Anterior cingulate cortex (tissue), 58 donors: ENCODE measurements at places on chromosomes 1 and 21.

- no peak for DNase-seq
Observed at GRCh38 chr1:66069976-66070876, 277.5 kb downstream of the PDE4B start.

GRCh38 chr1:103527331-103527730 lies 1.8 kb downstream of the RNPC3 start:
- DNase-seq: no peak

GRCh38 chr1:206577626-206578025 lies 34.6 kb downstream of the EIF2D start:
- no peak for DNase-seq

- DNase-seq: no peak
Observed at GRCh38 chr1:108053270-108054013, 88.5 kb upstream of the VAV3 start.

DNA sequence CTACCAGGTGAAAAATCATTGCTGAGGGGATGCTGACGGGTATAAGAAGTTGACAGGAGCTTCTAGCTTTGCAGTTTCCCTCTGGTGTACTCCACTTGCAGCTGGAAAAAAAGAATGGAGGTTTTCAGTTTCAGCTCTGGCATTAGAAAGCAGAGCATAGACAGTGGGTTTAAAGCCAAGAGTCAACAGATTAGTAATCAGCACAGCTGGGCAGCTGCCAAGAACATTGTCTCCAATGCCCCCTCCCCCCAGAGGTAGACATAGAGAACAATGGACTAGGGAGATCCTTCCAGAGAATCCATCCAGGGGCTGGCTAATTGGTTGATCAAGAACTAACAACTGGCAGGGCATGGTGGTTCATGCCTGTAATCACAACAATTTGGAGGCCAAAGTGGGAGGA lies 10.1 kb upstream of the ZBTB8B start:
- DNase-seq: no peak

DNA sequence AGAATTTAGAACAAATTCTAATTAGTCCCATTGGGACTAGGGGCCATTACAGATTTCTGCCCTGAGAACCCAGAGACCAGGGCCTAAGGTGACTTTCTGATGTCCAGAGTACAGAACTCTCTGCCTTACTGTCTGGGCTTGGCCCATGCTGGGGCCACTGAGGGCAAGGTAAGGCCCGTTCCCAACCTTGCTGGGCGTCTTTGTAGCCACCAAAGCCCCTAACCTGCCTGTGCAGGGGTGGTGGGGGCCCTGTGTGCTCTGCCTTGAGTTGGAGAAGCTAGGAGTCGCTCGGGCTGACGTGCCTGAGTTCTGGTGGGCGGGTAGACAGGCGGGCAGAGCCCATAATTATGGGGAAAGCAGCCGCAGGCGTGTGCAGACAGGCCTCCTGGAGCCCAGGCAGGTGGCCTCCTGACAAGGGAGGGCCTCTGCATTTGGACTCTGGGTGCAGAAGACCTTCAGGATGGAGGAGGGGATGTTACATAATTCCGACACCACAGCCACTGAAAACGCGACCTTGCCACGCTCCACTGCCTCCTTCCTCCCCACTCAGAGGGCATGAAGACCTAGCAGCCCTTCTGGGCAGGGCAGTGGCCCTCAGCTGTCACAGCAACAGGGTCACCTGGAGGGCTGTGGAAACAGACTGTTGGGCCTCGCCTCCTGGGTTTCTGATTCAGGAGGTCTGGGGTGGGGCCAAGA lies 239.9 kb upstream of the TMEM51 start:
- DNase-seq: no peak

DNA sequence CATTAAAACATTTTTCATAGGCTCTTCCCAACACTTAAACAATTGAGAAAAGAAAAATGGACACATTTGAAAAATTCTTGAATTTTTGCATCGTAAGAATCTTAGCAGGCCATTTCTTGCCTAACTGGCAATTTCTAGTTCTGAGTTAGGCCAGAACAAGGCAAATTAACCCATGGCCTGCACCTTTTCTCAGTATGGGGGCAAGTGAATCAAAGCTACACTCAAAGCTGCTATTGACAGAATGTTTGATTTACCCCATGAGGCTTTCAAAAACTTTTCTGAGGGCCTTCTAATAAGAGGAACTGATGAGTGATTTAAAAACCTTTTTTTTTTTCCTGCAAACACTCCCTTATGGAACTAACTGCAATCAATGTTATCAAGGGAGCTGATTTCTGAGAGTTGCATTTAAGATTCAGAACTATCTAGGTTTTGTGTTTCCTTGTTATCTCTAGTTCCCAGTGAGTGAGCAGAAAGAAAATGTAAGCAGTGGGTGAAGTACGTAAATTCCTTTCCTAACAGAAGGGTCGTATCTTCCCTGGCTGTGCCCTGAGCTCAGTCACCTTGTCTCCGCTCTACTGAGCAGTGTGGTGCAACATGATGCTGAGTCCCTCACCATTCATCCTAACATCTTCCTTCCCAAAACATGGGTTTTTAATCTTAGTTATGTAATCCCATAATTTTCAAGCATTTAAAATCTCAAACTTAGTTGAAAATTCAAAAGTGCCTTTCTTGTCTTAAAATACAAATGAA lies 353.7 kb downstream of the DPYD start:
- no peak for DNase-seq

GRCh38 chr1:221644145-221644448 lies 97.8 kb downstream of the DUSP10 start:
- no peak for DNase-seq

GRCh38 chr1:92975551-92976232 lies 14.4 kb upstream of the DIPK1A start:
- no peak for DNase-seq

- no peak for DNase-seq
Observed at GRCh38 chr1:166122873-166123466, 43.8 kb downstream of the FAM78B start.

GRCh38 chr1:225250432-225250831 lies 177.4 kb downstream of the LBR start:
- DNase-seq: no peak

DNA sequence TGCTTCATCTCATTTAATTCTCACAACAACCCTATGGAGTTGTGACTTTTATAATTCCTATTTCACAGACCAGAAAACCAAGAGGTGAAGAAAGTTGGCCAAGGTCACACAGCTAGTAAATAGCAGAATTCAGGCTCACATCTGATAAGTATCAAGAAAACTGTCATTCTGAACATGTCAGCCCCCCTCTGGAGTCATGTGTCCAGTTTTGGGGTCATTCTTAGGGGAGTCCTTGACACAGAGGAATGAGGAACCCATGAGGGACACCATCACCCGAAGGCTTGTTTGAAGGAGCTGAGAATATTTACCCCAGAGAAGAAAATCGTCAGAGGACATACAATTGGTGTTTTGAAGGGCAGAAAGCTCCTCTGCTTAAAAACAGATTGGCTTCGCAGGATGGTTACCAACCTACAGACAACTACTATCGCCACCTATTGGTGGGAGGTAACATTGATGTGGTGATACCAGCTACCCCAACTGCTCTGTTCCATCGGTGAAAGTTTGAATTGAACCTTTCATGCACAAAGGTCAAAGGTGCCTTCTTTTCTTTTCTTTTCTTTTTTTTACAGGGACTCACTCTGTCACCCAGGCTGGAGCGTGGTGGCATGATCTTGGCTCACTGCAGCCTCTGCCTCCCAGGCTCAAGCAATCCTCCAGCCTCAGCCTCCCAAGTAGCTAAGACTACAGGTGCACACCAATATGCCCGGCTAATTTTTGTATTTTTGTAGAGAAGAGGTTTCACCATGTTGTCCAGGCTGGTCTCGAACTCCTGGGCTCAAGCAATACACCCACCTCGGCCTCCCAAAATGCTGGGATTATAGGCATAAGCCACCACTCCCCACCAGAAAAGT lies 31.3 kb downstream of the NCMAP start:
- DNase-seq: no peak

- DNase-seq: no peak
Observed at GRCh38 chr1:14650951-14651350, 52.5 kb downstream of the KAZN start.

DNA sequence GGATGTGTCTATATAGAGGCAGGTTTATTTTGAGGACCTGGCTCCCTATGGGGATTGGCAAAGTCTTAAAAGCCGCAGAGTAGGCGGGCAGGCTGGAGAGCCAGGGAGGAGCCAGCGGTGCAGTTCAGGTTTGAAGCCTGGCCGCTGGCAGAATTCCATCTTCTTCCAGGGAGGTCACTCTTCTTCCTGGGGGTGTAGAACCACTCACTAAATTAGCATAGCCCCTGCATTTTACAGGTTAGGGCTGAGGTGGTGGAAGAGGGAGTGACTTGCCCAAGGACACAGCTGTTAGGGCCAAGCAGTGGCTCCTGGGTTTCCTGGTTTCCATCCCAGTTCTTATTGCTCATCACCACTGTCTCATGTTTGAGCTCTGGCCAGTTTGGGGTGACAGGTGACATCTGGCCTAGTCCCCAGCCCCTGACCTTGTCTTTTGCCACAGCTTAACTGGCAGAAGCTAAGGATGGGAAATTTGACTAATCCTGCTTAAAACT lies 1.4 kb downstream of the PINK1 start:
- DNase-seq: peak; percentile 21

DNA sequence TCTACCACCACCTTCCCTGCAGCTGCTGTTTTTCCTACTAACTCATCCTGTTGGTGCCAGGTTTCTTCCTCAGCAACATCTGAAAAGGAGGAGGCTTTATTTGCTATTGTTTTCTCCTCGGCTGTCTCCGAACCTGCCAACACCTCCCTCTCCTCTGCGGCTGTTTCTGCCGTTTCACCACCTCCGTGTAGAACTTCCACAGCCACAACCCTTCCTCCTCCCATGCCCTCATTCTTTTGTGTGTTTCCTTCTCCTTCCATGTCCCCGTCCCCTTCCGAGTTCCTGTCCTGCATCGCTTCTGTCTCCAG lies 59.0 kb upstream of the LRRC53 start:
- no peak for DNase-seq

GRCh38 chr1:7315316-7315715 lies 455.8 kb upstream of the VAMP3 start:
- DNase-seq: no peak

GRCh38 chr1:52674497-52675384 lies 23.4 kb downstream of the COA7 start:
- no peak for DNase-seq

GRCh38 chr1:202165942-202166843 lies 5.8 kb upstream of the PTPN7 start:
- DNase-seq: no peak

DNA sequence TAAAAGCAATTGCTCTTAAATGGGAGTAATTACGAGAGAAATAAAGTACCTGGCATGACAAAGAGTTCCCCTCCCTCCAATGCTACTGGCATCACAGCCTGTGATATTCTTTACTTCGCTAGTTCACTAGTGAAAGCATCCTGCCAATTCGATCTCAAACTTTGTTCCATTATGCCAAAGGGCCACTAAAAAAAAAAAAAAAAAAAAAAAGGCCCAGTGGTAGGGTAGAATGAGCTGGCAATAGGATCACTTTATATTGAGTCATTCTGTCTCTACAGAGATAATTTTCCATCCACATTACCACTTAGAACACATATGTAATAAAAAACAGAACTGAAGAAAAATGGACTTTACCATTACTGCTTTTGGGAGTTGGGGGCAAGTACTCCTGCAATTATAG lies 11.2 kb downstream of the PUM1 start:
- DNase-seq: no peak

- no peak for DNase-seq
Observed at GRCh38 chr1:200959411-200959921, 64.0 kb downstream of the KIF21B start.

DNA sequence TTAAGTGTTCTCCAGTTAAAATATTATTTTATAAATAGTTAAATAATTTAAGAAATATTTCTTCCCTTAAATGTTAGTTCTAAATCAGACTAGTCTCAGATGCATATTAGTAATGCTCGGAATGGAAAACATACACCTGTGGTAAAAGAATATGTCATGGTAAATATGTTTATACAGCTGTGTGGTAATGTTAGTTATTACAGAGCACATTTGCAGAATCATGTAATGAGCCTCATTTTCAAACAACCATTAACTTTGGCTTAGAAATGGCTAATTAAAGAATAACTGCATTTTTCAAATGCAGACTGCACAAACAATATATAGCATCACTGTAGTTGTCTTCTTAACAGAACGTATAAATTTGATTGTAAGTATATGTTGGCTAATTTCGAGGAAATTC lies 90.3 kb downstream of the DISP1 start:
- DNase-seq: no peak

GRCh38 chr1:12618965-12619791 lies 1.2 kb upstream of the DHRS3 start:
- peak; percentile 43 for DNase-seq

GRCh38 chr21:34203851-34204420 lies 130.6 kb downstream of the MRPS6 start:
- DNase-seq: no peak

- no peak for DNase-seq
Observed at GRCh38 chr1:191609305-191609704, 549.0 kb upstream of the RGS18 start.

- no peak for DNase-seq
Observed at GRCh38 chr1:162329826-162330225, 46.8 kb downstream of the SPATA46 start.

DNA sequence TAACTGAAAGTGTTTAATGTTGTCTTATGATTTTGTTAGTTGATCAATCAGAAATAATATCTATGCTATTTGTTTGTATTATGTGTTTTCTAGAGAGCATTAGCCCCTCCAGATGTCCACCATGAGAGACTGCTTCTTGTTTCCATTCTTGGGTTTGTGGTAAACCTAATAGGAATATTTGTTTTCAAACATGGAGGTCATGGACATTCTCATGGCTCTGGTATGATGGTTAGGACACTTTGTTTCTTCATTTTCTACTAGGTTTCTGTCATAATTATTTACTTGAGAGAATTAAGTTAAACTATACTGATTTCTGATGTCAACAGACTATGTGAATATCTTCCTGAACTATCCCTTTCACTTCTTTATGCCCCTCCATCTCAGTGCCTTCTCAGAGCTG lies 16.1 kb downstream of the SLC30A7 start:
- DNase-seq: no peak

DNA sequence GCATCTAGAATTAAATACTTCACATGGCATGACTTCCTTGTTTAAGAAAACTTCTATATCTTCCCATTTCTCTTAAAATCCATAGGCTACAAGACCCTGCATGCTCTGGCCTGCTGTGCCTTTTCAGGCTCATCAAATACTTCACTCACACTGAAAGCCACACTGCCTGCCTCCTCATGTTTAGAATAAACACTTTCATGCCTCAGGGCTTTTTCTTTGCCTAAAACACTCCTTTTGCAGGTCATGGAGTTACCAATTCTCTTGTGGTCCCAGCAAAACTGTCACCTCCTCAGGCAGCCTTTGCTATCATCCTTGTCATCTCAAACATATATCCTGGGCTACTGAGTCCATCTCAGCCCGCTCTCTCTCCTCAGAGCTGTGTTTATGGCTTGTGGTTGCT lies 5.5 kb downstream of the SGIP1 start:
- DNase-seq: no peak

GRCh38 chr1:66231217-66231616 lies 302.7 kb upstream of the SGIP1 start:
- DNase-seq: no peak

GRCh38 chr21:44702111-44702972 lies 5.4 kb downstream of the KRTAP10-12 start:
- no peak for DNase-seq

GRCh38 chr1:228151180-228151925 lies 1.6 kb downstream of the GJC2 start:
- no peak for DNase-seq
